ENCODE measurements at places on chromosomes 13 and 19.

DNA sequence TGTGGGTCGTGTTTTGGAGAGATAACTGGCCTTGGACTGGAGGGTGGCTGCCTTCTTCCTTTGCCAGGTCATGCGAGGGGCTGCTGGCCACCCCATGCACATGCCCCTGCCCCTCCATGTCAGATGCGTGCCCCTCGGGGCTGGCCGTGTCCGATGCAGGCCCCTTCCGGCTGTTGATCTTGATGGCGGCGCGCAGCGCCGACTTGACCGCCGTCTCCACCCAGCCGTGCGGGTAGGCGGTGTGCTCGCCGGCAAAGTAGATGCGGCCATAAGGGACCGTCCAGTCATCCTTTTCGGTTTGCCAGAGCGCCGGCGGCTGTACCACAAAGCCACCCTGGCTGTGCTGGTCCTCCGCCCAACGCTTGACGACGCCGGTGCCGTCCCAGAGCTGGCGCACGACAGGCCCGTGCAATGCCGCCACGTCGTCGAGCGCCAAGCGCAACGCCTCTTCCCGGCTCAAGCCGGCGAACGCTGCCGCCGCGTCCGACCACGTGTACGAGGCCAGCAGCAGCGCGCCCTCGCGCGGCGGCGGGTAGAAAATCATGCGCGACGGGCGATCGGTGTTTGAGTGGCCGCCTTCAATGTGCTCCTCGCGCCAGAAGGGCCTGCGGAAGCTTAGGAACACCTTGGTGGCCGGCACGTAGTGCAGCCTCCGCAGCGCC is 6.9 kb downstream of the IL4I1 start:
- DNase-seq: peak; percentile 86

- DNase-seq: no peak
These were observed 77.1 kb upstream of the KCTD15 start for GRCh38 chr19:33719366-33720154.

GRCh38 chr13:97003071-97003470 is 8.8 kb upstream of the OXGR1 start:
- DNase-seq: no peak

- no peak for DNase-seq
These were observed 15.7 kb upstream of the F7 start for GRCh38 chr13:113089693-113090414.

GRCh38 chr13:114021464-114022308 is 47.8 kb upstream of the C13orf46 start:
- peak; percentile 52 for DNase-seq

GRCh38 chr13:113327766-113328471 is 30.9 kb downstream of the LAMP1 start:
- DNase-seq: no peak

DNA sequence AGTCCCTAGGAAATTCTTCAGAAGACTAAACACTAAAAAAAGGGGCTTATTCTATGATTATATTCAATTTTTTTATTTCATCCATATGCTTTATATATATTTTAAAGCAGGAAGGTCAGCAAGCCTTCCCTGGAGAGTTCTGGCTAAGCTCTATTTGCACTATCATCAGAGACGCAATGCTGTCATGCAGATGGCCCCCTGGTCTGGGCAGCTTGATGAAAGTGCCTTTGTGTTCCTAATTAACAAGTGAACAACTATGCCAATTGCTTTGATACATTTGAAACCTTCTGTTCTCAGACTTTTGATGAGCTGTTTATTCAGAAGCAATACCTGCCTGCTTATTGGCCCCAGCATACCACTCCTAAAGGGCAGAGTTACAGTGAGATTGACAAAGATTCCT is 1344.6 kb downstream of the OLFM4 start:
- peak; percentile 95 for DNase-seq

DNA sequence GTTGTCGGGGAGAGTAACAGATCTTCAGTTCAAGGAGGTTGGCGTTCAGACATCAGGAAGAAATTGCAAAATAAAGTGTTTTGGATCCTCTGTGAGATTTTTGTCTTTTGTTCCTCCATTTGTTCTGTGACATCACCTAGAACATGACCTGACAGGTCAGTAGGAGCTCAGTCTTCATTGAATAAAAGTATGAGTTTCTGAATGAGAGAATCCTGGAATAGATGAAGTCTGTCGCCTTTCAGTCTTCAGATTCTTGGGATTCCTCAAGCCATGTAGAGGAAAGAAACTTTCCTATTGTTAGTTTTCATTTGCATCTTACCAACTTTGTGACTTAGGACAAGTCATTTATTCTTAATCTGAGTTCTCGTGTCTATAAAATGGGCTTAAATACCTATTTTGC is 14.4 kb downstream of the ARHGAP35 start:
- no peak for DNase-seq

DNA sequence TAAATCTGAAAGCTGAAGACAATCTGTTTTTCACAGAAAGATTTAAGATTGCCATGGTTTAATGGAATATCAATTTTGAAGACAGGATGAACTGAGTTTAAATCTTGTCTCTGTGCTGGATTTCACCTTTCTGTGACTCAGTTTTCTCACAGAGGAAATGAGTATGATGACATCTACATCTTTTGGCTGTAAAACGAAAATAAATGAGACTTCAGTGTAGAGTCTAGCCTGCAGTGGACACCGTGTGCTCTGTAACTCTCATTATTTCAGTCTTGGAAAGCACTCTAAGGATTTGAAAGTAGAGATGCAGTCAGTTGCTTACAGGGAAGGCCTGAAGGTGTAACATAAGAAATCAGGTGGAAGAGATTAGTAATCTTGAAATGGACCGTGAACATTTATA is 150.4 kb downstream of the NALCN start:
- DNase-seq: no peak

DNA sequence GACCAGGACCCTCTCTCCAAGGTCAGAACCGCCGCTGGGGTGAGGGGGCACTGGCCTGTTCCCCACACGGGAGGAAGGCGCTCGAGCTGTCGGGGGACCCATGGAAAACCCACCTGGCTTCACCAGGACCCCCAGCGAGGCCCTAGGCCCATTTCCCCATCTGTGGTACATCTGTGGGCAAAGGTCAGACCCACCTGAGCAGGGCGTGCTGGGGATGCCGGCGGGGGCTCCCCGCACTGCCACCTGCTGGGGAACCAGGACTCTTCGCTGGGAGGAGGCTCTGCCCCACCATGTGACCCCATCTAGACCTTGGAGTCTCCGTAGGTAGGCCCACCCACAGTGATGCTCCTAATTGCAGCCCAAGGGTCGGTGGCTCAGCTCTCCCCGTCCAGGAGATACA is 511 bp downstream of the WDR88 start:
- no peak for DNase-seq

- no peak for DNase-seq
These were observed 11.5 kb downstream of the EPN1 start for GRCh38 chr19:55686311-55687050.

DNA sequence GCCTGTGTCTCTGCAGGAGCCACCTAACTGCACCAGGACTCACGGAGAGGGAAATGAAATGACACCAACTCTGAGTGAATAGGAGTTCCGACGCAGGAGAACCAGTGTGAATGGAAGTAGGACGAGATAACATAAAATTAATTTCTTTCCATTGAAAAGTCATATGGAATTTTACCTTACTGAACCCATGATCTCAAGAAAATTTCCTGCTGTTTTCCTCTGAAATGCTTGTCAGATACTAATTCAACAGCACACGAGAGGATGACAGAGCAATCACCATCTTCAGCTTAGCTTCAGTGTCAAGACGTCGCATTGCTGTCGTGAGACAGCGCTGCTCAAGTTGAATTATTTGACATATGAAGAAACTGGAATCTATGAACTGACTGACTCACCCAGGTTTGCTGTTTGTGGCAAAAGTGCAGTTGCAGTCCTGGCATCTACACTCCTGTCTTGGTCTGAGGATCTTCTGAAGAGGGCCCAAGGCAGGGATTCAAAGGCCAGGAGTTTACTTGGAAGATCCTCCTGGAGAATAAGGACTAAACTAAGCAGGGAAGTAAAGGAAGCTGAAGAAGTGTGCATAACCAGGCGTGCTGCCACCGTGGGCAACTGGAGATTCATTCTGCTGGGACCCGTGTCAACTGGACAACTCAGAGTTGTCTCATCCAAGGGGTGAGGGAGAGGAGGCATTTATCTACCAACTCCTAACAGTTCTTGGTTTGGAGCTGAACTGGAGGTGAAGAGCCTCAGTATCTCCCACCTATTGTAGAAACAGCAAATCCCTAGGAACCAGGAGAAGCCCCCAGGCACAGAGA is 214.4 kb upstream of the IRS2 start:
- DNase-seq: no peak

GRCh38 chr19:47650700-47651099 is 41.8 kb downstream of the BICRA start:
- no peak for DNase-seq

- peak; percentile 20 for DNase-seq
These were observed 21.2 kb downstream of the CCNA1 start for GRCh38 chr13:36453516-36453915.

DNA sequence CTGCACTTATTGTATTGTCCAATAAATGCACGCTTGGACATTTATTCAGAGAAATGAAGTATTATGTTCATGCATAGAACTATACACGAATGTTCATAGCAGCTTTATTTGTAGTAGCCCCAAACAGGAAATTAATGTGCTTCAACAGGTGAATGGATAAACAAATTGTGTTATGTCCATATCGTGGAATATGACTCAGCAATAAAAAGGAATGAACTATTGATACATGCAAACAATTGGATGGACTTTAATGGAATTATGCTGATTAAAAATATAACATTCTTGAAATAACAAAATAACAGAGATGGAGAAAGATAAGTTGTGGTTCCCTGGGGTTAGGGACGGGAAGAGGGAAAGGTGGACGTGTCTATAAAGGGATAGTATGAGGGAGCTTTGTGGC is 65.9 kb downstream of the GPC5 start:
- no peak for DNase-seq

DNA sequence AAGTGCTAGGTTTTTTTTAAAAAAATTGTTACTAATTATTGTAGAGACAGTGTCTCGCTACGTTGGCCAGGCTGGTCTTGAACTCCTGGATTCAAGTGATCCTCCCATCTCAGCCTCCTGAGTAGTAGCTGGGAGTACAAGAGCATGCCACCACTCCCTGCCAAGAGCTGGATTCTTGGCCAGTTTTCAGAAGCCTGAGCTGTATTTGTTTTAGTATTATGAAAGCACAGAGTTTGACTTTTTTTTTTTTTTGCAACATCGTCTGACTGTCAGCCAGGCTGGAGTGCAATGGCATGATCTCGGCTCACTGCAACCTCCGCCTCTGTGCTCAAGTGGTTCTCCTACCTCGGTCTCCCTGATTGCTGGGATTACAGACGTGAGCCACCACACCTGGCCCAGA is 7.0 kb downstream of the ARMC6 start:
- no peak for DNase-seq

- peak; percentile 59 for DNase-seq
These were observed at the start of gene SLC17A7 for GRCh38 chr19:49441210-49441959. TSS of gene SLC17A7 (minus strand) at chr19:49441527. CDS start at chr19:49441379, 148 bp downstream.

DNA sequence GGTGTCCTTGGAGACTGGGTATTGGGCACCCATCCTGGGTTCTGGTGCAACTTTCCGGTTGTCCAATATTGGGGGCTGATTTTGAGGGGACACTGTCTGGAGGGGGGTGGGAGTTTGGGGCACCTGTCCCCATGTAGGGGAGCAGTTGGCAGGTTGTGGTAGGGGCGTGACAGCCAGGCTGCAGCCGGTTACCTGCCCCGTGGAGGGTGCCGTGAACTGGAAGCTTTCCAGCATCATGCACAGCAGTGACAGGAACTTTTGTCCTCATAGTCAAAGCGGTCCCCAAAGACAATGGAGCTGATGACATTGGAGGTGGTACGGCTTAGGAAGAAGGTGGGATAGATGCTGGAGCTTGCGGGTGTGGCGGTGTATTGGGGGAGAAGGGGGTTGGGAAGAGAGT is 34.3 kb downstream of the CYP2B6 start:
- DNase-seq: no peak

GRCh38 chr13:89227356-89227755 is 1556.2 kb downstream of the SLITRK5 start:
- peak; percentile 24 for DNase-seq

GRCh38 chr19:17681505-17682125 is 6.5 kb downstream of the UNC13A start:
- DNase-seq: no peak

GRCh38 chr19:47618771-47619170 is 9.8 kb downstream of the BICRA start:
- no peak for DNase-seq

DNA sequence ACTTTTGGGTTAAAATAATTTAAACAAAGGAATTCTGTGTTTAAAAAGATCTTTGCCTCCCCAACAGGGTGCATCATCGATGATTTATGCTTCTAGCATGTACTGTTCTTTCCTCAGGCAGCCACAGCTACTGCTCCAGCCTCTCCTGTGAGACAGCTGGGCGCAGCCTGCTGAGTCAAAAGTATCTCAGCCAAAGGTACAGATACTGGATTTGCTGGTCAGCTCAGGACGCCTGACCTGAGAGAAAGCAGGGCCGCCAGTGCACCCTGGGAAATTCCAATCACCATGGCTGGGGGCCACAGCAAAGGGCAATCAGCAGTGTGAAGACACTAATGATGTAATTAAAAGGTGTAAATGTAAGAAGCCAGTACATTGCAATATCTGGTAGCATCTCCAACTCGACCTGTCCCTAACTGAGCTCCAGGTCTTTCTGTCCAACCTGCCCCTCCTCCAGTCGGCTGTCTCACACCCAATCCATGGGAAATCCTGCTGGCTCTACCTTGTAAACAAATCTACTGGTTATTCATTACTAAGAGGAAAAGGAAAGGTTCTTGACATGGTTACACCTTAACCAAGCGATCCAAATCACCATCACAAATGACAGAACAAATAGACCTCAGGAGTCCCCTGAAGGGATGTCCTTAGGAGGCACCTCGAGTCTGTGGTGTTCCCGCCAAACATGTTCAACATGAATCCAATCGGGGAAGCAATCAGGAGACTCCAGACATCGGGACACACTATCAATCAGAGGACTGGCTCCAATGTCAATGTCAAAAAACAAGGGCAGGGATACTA is 7.3 kb downstream of the OPA3 start:
- DNase-seq: no peak

- DNase-seq: no peak
These were observed 1.5 kb downstream of the SCAF1 start for GRCh38 chr19:49643466-49643865.

DNA sequence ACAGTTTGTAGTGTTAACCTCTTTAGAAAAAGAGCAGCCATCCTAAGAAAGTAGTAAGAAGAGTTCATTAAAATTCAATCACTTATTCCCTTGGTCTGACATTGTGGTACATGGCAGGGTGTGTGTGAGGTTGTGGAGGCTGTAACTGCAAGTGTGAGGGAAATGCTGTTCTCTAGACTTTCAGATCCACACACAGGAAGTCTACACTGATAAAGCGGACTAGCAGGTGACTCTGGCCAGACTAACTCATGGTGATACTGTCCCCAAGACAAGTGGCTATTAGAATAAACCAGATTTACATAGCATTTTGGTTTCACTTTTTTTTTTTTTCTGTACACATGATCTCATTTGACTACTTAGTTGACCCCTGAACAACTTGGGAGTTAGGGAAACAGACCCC is 10.0 kb downstream of the MTIF3 start:
- no peak for DNase-seq
